ENCODE measurements at places on chromosomes 16 and 17.

GRCh38 chr17:50952013-50952412 is 85.9 kb upstream of the TOB1 start:
- DNase-seq, result peak; percentile 39

GRCh38 chr17:49045376-49045775 is 48.2 kb downstream of the IGF2BP1 start:
- no peak for DNase-seq

DNA sequence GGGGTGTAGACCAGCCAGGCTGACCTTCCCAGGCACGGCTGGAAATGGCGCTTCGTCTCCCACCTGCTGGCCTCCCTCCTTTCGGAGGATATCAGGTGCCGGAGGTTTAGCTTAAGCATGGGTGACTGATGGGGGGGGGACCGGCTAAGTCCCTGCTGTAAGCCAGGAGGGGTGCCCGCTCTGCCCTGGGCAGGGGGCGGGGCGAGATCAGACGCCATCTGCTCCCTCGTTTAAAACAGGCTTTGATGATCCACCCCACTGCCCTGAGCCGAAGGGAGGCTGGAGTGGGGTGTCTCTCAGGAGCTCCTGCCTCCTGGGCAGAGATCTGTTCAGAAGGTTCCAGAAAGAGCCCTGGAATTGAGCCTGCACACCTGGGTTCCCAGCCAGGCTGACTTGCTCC is 26.0 kb downstream of the C16orf74 start:
- no peak for DNase-seq

- DNase-seq, result no peak
Measured at GRCh38 chr17:72786209-72786608, 306.3 kb downstream of the SLC39A11 start.

- DNase-seq, result no peak
Measured at GRCh38 chr16:66651474-66651765, 45.1 kb downstream of the CMTM4 start.

DNA sequence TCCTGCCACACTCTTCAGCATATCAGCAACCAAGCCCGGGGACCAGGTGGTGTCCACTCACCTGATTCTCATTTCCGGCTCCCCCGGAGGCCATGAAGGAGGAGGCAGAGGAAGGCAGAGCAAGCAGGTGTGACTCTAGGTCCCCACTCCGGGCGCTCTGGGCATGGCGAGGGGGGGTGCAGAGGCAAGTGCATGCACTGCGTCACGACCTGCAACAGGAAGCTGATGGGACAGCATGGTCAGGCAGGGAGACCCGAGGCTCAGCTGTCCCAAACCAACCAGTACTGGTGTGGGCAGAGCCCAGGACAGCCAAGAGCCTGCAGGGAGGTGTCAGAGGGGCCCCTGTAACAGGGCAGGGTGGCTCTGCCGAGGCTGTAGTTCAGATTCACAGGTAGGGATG is 2.1 kb upstream of the ENGASE start:
- DNase-seq, result no peak

DNA sequence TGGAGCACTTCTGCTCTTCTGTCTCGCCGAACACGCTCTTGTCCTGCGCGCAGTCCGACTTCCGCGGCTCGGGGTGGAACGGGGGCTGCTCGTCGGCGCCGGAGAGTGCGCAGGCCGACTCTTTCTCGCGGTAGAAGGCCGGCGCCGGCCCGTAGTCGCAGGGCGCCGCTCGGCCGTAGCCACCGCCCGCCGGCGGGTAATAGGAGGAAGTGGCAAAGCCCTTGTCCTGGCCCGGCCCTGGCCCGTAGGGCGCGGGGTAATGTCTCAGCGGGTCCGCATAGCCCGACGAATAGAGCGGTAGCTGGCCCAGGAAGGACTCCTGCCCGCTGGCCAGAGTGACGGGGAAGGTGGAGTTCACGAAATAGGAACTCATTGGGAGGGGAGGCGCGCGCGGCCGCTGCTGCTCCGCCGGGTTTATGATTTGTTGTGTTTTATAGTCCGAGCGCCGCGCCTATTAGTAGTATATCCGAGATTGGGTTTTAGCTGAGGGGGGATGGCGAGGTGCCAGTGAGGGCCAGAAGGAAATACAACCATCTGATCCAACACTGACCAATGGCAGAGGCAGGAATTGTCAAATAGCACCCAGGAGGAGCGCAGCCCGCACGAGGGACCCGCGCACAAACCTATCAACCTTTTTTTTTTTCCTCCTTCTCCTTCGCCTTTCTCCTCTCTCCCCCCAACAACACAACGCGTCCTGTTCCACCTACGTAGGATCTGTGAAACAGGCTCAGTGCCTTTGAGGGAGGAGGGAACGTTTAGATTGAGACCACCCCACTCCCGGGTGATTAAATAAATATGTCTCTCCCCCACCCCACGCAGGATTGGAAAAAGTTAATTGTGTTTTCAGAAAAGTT is 4.4 kb upstream of the HOXB5 start:
- DNase-seq, result no peak

DNA sequence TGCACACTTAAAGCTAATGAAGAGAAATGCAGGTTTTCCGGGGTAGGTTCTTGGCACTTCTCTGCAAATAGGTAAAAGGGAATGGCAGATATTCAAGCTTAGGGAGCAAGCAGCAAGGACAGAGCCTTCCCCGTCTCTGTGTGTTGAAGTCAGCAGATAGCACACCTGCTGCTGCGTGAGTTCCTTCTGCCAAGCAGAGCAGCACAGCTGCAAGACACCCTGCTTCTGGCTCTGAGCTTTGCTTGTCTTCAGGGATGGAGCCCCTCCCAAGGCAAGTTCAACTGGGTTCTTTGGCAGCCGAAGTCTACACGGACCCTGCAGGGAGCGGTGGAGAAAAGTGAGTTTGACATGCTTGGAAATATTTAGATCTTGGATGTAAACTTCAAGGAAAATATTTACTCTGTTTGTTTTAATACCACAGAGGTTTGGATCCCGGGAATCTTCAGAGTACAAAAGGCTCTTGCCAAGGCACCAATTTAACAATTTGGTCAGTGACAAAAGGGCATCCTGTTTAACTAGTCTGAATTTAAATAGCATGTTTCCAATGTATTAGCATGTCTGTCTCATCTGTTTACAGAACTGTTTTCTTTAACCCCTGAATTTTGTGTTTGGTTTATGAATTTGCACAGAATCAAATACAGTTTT is 113.4 kb upstream of the KCNJ16 start:
- no peak for DNase-seq

DNA sequence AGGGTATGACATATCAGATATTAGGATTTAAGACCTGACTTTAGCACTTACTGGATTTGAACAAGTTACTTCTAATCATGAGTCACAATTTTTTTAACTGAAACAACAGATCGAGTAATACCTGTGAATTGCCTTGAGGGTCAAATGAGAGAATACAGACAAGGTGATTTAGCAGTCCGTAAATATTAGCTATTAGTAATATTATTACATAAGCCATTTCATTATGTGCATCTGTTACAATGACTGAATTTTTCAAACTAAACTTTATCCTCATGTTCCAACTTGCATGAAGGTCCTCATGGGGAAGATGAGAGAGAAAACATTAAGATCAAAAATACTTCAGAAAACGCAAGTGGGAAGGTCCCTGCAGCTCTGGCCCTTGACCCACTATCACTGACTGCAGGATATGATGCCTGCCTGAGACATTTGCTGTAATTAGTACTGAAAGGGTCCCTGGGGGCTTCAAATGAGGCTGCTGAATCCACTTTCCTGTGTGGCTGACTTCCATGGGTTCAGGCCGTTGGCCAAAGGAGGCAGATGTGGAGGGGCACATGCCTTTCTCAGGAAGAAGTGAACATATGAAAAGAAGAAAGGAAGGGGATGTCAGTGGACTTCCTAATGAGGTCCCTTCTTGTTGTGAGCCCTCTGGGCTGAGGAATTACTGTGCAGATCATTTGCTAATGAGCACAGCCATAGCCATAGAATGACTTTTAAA is 441.7 kb downstream of the CDH11 start:
- DNase-seq, result no peak

GRCh38 chr17:80722661-80723060 is 178.0 kb downstream of the RPTOR start:
- DNase-seq, result no peak

DNA sequence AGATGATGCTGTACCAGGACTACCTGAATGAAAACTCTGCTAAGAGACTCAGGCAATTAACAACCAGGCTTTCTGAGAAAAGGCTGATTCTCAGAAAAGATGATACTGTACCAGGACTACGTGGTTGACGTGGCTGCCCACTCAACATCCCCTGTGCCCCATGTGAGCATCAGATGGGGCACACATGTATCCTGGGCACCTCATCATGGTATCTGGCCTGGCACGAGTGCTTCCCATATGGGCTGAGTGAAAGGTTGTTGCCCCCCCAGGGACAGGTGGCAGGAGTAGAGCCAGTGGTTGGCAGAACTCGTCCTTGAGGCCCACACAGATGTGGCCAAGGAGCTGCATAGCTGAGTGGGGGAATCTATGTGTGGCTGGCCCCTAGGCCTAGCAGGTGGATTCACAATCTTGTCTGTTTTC is 3.5 kb upstream of the CES4A start:
- DNase-seq, result no peak

- no peak for DNase-seq
Measured at GRCh38 chr16:79959226-79959625, 358.7 kb upstream of the MAF start.

- DNase-seq, result no peak
Measured at GRCh38 chr16:67386861-67387455, 6.3 kb downstream of the TPPP3 start.

DNA sequence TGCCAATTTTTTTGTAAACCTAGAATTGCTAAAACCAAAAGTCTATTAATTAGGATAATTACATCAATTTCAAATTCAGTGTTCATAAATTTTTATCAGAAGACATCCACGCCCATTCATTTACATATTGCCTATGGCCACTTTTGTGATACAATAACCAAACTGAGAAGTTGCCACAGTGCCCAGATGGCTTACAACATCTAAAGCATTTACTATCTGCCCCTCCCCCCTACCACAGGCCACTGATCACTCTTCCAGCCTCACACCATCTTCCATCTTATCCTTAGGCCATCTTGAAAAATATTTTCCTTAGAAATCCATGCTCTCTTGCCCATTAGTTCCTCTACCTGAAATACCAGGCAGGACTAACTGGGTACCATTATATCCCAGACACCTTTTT is 6.3 kb upstream of the PRKAR1A start:
- DNase-seq, result no peak

- DNase-seq, result no peak
Measured at GRCh38 chr17:39618246-39618913, 8.4 kb upstream of the PPP1R1B start.

- no peak for DNase-seq
Measured at GRCh38 chr16:324451-325334, 27.8 kb downstream of the AXIN1 start.

DNA sequence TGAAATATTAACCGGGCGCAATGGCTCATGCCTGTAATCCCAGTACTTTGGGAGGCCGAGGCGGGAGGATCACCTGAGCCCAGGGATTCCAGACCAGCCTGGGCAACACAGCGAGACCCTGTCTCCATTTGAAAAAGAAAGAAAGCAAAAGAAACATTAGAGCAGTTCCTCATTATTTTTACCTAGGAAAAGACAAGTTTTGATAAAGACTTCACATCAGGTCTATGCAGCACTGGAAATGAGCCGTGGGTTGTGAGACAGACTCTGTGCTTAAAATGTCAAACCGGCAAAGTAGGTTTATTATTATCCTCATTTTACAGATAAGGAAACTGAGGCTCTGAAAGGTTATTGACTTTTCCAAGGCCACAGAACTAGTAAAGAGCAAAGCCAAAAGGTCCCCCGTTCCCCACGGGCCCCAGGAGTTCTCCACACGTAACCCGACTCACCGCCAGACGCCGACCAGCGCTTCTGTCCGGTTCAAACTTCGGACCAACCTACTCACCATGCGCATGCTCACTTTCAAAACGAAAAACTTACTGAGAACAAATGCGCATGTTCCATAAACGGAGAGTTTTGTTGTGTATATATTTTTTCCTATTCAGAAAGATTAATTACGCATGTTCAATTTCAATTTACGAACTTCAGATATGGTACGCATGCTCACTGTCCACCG is 356 bp downstream of the TUBD1 start:
- DNase-seq, result no peak

DNA sequence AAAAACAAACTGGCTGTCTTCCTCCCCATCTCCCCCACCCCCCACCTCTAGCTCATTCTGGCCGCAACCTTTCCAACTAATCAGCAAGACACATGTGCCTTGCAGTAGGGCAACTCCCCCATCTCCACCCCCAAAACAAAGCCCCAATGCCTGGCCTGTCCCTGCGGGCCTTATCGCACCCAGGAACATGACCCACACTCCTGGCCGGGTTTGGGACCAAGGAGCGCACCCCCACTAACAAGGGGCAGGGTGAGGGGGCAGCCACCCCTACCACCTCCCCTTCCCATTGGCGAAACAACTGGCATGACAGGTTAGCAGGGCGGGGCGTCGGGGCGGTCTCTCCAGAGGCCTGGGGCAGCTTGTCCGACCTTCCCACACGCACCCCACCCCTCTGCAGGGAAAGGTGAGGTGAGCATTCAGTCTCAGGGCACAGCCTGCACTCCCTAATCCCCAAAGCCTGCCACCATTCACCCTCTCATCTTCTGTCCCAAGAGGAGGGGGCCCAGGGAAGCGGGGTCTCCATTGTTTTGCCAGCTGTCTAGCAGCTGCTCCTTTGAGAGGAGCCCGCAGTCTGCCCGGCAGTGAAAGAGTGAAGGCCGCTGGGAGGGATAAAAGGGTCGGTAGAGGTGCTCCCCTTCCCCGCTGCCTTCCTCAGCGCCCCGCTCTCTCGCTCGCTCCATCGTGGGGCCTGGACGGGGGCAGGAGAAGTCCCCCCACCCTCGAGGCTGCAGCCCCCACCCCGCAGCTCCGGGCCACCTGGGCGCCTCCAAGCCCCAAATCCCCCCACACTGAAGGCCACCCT is 765 bp downstream of the MYO18A start:
- no peak for DNase-seq

- no peak for DNase-seq
Measured at GRCh38 chr16:75820672-75821071, 94.4 kb upstream of the CPHXL start.
